SK-N-MC (cell line): ENCODE measurements at places on chromosomes 3 and 15.

DNA sequence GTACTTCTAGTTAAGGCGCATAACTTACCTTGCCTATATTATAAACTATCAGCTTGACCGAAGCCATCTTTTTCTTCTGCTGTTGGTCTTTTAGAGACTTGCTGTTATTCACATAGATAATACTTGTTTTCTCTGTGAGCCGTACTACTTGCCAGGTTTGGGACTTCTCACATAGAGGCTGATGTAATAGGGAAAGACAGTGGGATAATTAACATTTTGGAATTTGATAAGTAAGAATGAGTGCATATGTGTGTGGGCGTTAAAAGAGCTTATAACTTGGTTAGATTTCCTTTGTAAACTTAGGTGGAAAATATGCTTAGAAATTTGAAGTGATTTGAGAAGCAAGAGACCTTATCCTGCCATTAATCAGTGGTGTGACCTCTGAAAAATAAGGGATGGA lies 47.8 kb downstream of the FNDC3B start:
- no peak for DNase-seq

DNA sequence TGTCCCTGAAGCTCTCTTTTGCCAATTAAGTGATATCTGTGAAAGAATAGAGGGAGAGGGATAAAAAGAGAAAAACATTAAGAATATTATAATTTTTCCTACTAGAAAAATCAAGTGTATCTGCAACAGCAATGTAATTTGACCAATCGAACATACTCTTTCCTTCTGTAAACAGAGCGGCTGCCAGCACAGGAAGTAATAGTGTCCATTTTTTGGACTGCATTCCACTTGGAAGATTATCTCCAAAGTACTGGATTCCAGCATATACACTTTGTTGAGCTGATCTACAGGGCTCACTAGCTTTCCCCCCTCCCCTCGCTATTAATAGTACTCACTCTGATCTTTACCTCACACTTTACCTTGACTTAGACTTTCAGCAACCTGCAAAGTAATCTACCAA lies 90.4 kb downstream of the SUCLG2 start:
- no peak for DNase-seq

GRCh38 chr15:97168704-97169475 lies 791.6 kb upstream of the ARRDC4 start:
- DNase-seq = no peak

- no peak for DNase-seq
These were observed 53.1 kb downstream of the BOC start for GRCh38 chr3:113264283-113265131.

DNA sequence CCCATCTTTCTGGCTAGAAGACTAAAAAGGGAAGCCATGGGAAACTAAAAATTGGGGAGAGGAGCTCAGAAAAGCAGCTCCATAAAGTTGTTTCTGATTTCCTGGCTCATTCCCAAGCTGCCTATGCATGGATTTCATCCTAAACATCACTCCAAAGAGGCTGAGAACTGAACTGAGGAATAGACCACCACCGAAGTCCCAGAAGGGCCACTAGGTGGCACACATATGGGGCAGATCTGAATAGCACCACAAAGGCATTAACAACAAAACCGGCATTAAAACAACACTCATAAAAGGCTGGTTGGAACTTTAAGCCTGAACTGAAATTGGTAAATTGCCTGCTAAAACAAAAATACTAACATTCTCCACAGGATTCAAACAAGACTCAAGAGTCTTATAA lies 106.3 kb downstream of the PLD1 start:
- DNase-seq = no peak

- DNase-seq = no peak
These were observed 35.1 kb downstream of the POC1A start for GRCh38 chr3:52119099-52119498.

DNA sequence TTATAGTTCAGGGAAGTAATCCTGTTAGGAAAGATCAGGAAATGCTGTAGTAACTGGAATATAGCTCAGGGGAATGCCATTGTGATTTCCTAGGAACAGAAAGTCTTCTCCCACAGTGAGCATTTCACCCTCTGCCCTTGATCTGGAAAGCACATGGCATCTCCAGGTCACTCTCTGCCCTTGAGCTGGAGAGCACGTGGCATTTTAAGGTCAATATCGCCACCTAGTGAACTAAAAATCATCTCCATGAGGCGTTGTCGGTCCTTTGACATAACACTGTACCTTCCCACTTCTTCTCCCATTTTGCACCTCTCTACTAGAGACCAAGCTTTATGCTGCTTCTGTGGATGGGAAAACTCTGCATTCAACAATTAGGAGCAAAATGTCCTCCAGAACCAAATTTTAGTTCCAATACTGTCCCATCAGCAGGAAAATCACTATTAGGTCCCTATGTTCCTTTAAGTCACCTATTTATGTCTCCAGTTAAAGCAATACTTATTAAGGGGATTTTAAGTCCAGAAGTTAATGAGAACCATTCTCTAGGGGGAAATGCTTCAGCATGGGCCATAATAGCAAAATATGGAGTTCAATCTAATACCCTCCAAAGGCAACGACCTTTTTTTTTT lies 54.7 kb upstream of the GK5 start:
- DNase-seq = peak; percentile 44

- DNase-seq = no peak
These were observed 233.5 kb upstream of the ST8SIA2 start for GRCh38 chr15:92159906-92160841.

DNA sequence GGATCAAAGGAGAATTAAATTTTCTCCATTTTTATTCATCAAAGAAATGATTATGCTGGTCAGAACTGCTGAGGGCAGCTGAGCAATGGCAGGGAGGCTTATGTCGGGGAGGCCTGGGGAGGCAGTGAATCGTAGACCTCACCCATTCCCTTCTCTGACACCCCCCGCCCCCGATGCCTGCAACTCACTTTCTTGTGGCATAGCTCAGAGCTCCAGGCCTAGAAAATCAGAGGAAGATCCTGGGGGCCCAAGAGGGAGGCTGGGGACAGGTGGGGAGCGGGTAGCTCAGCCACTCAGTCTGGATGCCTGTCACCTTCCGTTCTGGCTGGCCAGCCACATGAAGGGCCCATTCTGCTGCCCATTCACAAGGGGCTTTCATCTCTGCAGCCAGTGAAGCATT lies 1.1 kb upstream of the DNAH1 start:
- DNase-seq = no peak

GRCh38 chr15:89091627-89092220 lies 3.5 kb downstream of the ABHD2 start:
- DNase-seq = no peak

- no peak for DNase-seq
These were observed 95.2 kb downstream of the SEMA5B start for GRCh38 chr3:122932251-122932967.

GRCh38 chr15:69219690-69220089 lies 59.3 kb downstream of the GLCE start:
- DNase-seq = no peak

DNA sequence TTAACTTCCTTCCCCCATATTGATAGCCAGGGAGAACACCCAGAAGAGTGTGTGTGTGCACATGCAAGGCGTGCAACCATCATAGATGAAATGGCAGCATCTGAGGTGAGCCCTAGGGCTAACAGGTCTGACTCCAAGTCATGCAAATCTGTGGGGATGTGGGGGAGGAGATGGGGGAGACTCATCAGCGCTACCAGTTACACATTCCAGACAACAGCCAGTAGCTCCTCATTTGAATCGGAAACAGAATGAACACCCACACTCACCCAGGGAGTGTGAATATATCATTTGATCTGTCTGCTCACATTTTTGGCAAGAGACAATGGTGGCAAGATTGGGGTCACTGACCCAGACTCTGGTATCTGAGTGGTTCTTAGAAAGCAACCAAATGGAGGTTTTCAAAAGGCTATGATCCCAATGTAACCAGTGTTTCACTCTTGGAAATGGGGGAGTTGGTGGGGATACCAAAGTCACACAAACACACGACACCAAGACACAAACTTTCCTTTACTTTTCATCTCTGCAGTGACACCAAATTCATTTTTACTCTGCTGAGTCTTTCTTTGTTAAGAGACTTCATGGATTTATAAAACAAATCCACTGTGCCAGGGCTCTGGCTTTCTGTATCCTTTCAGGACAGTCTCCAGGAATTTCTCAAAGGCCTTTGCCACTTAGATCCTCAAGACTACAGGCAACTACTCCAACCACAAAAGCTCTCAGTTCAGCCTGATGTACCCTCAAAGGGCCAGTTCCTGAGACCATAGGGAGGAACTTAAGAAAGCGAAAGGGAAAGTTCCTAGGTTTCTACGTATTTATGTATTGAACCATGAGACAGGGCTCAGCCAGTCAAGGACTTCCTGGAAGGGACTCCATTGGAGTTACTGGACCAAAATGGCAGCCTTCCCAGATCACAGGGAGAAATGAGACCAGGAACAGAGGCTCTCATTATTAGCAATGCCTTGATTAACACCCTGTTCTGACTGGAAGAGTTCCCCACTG lies 2.2 kb downstream of the CDCP1 start:
- DNase-seq = no peak

- DNase-seq = no peak
These were observed 13.6 kb downstream of the LMOD3 start for GRCh38 chr3:69108811-69109210.

- DNase-seq = no peak
These were observed 36.5 kb upstream of the NPHP3 start for GRCh38 chr3:132758740-132759139.

DNA sequence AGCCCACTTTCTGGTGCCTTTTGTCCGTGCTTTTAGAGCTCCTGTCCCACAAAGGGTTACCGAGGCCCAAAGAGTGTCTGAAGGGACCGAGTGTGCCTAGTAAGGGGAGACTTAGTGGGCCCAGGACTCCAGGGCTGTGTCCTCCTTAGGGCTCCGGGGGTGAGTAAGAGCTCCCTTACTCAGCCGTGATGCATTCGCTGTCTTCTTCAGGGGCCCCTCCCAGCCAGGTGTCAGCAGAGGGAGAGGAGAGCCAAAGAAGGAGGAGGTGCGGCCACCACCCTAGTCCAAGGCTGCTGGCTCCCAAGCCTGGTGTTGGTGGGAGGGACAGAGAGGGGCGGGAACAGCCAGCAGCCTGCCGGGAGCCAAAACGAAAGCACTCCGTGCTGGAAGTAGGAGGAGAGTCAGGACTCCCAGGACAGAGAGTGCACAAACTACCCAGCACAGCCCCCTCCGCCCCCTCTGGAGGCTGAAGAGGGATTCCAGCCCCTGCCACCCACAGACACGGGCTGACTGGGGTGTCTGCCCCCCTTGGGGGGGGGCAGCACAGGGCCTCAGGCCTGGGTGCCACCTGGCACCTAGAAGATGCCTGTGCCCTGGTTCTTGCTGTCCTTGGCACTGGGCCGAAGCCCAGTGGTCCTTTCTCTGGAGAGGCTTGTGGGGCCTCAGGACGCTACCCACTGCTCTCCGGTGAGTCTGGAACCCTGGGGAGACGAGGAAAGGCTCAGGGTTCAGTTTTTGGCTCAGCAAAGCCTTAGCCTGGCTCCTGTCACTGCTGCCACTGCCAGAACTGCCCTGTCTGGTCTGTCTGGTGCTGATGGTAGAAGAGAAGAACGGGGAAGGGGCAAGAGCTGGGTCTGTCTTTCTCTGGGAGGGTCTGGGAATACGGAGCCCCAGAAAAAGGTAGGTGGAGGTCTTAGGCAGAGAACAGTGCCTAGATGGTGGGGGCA lies at the start of gene IL17RC:
Gene IL17RC (plus strand): TSS at position 365 of the 947 bp plus-strand sequence. CDS start 218 bp downstream, at position 583.
- no peak for DNase-seq

GRCh38 chr3:117282566-117282965 lies 573.0 kb downstream of the TUSC7 start:
- DNase-seq = no peak

GRCh38 chr15:92709110-92709790 lies 53.7 kb upstream of the FAM174B start:
- peak; percentile 51 for DNase-seq

GRCh38 chr15:65077981-65078352 lies 1.4 kb downstream of the KBTBD13 start:
- no peak for DNase-seq

GRCh38 chr3:14415501-14415900 lies 13.1 kb downstream of the SLC6A6 start:
- no peak for DNase-seq

DNA sequence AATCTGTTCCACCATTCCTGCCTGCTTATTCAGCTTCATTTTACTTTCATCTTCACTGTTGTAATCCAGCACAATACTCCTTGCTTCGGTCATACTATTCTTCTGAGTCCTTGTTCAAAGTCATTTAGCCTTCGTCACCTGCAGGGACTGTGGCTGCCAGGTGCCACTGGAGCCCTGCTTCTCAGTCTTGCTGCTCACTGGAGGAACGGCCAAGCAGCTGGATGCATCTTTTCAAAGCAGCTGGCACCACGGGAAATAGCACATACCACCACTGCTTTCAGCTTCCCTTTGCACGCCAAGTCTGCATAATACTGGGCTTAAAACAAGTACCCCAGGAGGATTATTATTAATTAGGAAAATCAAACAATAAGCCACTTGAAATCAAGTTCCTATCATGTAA lies 287.6 kb downstream of the BCHE start:
- no peak for DNase-seq

DNA sequence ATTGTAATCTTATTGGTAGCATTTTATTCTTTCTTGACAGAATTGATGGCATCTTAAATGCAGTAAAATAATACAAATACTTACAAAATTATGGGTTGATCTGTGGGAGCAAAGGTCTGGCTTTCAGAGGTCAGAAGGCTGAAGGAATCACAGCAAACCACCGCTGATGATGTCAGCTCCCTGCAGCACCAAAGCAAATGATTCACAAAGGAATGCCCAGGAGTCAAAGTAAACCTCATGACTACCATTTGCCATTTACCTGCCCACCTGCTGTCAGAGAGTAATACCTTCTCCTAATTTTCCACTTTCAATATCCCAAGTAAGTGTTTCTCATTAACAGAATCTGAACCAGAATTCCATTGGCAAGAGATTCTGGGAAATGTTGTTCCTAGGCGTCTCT lies 46.1 kb downstream of the CPA3 start:
- DNase-seq = no peak

DNA sequence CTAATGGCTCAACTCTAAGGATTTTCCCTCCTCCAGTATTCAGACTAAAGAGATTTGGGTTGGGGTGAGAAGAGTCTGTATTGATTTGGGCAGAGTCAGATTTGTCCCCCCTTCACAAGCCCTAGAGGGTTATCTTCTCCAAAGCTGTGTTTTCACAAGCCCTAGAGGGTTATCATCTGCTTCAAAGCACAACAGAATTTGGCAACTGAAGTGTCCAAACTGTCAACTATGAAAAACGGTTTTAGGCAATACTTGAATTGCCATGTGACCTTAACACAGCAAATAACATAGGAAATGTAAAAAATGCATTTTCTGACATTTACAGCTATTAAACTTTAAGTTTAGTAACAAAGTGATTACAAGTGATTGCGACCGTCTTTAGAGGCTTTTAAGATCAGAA lies 119.9 kb downstream of the IMPG2 start:
- no peak for DNase-seq

GRCh38 chr3:41907330-41908073 lies 54.4 kb downstream of the ULK4 start:
- no peak for DNase-seq

- DNase-seq = no peak
These were observed 220.0 kb upstream of the CGNL1 start for GRCh38 chr15:57156210-57156884.

GRCh38 chr15:81038975-81039607 lies 38.4 kb downstream of the TLNRD1 start:
- DNase-seq = no peak

- DNase-seq = no peak
These were observed 78.5 kb downstream of the CNTN6 start for GRCh38 chr3:1171320-1171719.

- DNase-seq = no peak
These were observed 210.5 kb downstream of the GABRB3 start for GRCh38 chr15:26562336-26562735.
